ENCODE measurements at places on chromosomes 4 and X.

- DNase-seq: no peak
These were observed 324.1 kb downstream of the DHX15 start for GRCh38 chr4:24260133-24260715.

- no peak for DNase-seq
These were observed 24.2 kb downstream of the MID2 start for GRCh38 chrX:107849747-107850421.

DNA sequence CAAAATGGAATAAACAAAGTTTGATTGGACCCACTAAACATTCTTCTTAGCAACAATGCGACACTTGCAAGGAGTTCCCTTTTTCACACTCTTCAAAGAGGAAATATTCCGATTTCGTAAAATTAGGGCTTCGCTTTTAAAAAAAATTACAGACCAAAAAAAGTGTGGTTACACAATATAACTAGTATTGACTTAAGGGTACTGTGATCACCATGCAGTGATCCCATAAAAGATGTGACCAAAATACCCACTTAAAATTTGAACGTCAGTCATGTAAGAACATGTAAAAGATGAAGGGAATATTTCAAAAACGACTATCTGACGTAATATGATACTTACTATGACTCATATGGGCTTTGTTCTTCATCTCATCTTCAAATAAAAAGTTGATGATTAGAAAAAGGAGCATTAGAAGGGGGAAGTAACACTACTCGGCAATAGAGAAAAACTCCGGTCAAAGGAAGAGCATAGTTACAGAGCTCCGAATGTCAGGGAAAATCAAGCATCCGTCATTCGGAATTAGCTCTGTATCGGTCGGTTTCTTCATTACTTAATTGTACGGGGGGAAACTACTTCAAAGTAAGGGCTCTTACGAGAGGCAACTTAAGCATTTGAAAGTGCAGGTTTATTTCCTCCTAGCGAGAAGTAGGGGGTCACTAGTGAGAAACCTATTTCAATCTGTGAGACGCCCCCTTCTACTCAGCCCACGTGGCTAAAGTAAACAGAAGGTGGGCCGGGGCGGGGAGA is 1.3 kb upstream of the TET2 start:
- DNase-seq: no peak

DNA sequence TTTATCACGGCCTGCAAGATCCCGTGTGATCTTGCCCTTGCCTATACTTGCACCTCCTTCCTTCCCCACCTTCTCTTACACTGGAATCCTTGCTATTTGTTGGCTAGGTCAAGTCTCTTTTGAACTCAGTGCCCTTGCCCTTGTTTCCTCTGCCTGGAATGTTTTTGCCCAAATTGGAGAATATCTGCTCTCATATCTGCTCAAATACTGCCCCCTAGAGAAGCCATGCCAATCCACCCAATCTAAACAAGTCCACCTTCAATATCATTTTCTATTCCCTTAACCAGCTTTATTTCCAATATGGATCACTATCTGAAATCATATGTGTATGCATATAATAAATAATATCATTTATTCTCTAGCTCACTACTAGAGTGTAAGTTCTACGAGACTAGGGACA is 1044.2 kb upstream of the FTHL17 start:
- DNase-seq: no peak

DNA sequence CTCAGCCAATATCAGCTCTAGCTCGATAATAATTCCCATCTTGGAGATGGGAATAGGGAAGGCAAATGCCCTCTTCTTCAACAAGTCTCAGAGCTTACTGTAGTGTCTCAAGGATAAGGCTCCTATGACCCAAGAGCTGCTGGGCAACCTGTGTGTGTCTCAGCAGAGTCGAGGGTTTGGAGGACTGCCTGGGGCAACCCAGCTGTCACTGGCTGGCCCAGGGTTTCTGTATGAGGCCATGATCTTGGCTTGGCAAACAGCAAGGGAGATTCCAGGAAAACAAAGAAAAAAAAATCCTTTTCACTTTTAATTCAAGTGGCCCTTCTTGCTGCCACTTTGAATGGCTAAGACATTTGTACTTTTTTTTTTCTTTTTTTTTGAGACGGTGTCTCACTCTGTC is 34.4 kb downstream of the TMSB4X start:
- no peak for DNase-seq

DNA sequence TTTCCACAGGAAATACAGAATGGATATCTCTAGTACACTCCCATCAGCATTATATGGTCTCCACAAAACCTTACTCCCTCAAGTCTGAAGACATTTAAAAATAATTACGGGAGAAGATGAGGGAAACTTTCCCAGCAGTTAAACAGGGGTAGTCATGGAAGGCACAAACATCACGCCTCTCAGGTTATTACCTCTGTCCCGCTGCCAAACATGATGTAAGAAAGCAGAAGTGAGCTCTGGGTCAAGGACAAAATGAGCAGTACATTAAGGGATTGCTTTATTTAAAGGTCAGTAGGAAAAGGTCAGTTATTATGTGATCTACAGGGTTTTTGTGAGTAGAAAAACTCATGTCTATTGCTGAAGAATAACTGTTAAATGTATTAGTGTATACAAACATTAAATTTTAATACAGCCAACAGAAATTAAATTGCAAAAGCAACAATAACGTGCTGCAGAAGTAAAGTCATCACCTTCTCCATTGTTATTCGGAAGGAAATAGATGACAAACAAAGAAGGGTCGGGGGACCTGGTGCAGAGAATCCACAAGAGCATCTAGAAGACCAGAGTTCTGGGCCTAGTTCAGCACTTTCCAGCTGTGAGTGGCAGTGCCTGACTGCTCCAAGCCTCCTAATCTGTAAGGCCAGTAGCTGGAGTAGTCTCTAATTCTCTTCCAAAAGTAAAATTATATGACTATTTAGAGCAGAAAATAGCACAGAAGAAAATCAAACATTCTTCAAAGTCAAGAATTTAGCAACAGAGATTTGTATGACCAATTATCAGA is 171.2 kb downstream of the PPP3CA start:
- DNase-seq: no peak

- no peak for DNase-seq
These were observed 167.1 kb upstream of the AADAT start for GRCh38 chr4:170256807-170257206.

- no peak for DNase-seq
These were observed 8.8 kb upstream of the MGST2 start for GRCh38 chr4:139656614-139657486.

GRCh38 chr4:20017070-20017776 is 234.5 kb upstream of the SLIT2 start:
- DNase-seq: no peak

GRCh38 chr4:107751670-107752069 is 31.6 kb upstream of the PAPSS1 start:
- DNase-seq: no peak

- DNase-seq: no peak
These were observed 37.0 kb downstream of the NAT8L start for GRCh38 chr4:2096073-2096609.

GRCh38 chr4:184409911-184410692 is 64.2 kb downstream of the IRF2 start:
- no peak for DNase-seq

- DNase-seq: no peak
These were observed 464.6 kb downstream of the IL15 start for GRCh38 chr4:142100941-142101340.

GRCh38 chr4:101711590-101712260 is 78.8 kb upstream of the BANK1 start:
- no peak for DNase-seq

DNA sequence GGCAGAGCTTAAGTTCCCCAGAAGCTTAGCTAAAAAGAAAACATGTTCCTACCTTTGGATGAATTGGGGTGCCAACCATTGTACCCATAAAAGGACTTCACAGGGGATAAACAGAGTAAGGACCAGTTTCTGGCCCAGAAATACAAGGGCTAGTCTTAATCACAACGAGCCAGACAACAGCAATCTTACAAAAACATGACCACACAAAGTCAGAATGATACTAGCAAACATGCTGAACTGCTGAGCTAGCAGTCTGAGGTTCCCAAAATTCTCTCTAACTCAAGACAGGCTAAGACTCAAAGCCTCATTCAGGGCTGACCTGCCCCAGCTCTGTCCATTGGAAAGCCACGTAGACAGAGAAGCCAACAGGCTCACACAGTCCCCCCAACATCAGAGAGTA is 40.3 kb downstream of the ATP11C start:
- DNase-seq: no peak

DNA sequence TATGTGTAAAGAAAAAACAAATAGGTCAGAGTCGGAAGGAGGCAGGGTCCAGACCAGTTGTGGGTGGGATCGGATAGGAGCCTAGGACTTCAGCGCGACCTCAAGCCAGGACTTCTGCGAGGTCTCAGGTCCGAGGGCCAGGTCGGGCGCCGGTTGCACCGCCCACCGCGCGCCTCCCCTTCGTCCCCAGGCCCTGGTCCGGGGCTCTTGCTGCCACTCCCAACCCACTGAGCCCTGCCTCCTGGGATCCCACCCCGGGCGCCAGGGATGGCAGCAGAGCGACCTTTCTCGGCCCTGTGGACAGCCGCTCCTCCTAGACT is 12.3 kb downstream of the PITX2 start:
- DNase-seq: no peak

DNA sequence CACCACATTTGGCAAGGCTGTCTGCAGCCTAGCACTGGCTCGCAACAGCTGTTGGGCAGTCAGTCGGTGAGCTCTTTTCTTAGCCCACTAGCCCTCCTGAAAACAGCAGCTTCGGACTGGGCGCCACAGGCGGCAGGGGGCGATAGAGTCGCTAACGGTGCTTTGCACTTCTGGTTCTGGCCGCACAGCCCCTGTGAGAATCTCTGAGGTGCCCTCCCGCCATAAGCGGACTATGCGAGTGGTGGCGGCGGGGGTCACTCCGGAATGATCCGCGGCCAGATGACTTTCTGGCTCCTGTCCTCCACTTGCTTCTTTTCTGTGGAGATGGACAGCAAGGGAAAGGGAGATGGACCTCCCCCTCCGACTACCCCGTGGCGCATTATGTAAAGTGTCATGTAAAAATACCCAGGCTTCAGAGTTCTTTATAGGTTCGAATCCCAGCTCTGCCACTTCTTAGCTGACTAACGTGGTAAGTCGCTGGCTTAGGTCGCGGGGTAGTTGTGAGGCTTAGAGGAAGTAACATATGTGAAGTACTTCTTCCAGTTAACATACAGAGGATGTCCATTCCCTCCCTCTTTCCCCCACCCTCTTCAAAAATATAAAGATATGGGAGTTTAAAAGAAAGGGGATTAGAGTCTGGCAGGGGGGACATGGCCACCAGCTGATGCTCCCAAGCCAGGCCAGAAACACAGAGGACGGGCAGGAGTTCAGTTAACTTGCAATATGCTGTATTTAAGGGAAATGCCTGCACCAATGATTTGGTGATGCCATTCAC is 11.0 kb downstream of the ARHGAP36 start:
- no peak for DNase-seq

DNA sequence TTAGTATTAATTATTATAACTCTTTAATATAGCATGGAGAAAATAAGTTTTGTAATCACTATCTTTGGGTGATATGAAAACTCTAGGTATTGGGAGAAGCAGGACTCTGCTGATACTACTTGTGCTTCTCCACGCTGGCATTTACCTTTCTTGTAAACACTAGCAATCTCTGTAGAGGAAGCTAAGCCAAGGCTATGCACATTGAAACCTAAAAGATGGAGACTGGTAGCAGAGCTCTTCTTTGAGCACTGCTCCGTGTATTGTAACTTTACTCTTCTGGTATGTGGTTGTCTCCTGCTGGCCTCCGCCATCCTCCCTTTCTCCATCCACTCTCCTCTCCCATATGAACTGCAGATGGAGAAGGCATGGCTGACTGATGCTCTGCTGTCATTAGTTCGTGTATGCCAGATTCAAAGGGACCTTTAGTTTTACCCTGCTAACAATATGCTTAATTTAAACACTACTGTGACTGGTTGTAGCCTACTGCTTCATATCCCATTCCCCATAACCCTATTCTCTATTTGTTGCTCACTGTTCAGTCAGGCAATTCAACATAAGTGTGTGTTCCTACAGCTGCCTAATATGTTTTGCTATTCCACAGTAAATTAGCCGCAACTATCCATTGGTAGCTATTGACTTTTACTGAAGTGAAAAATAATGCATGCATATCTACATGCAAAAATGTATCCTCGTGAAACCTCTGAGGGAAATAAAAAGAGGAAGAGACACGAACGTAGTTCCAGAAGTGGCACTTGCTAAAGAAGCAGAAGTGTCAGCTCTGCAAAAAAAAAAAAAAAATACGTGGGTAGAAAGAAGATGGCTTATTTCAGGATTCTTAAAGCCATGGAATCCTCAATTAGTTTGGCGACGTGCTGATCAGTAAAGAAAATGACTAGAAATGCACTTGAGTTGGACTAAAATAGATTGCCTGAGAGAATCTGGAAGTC is 55.6 kb upstream of the CCSER1 start:
- DNase-seq: no peak

DNA sequence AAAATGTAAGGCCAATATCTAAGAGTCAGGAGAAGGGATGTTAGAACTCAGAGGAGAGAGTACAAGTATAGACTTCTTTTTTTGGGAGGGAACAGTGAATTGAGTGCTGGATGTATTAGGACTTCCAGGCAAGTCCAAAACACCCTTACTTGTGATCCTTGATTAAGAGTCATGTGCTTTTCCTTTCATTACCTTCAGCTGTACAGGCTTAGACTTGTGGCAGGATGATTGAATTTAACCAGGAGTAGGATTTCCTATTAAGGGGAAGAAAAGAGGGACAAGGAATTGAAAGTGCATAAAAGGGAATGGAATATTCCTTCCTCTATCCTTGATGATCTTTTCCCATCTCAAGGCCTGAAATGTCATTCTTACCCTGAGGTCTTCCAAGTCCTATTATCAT is 606.7 kb downstream of the STIM2 start:
- no peak for DNase-seq

DNA sequence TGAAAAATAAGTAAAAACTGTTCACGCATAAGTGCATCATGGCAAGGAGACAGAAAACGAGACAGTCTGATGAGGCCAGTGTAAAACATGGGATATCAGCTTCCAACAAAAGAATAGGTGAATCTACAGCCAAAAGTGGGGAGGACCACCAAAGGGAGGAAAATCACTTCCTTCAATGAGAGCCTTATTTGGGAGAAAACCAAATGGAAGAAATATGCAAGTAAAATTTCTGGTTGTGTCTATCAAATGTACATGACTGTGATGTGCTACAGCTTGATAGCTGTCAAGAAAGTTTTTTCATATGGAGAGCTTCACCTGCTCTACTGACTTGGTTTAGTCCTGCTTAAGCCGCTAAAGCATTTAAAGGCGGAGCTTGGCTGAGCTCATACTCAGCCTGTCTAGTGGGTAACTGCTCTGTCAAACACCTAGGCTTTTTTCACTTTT is 66.2 kb downstream of the MAGEA1 start:
- no peak for DNase-seq

DNA sequence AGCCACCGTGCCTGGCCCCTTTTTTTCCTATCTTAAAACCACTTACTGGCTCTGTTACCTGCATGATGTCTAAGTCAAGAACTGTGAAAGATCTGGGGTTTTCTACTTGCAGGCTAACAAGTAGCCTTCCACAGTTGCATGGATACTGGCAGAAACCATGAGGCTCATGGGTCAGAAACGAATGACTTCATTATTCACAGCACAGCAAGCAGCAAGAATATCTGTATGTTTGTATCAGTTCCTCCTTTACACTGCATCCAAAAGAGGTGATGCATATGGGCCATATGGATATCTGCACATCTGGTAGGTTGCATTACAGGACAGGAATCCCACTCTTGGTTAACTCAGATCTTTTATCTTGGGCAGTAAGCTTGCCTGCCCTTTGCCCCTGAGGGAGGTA is 154.9 kb upstream of the NUDT6 start:
- no peak for DNase-seq
